Fibroblast of skin of left quadriceps (primary cell): ENCODE measurements at places on chromosomes 1 and 21.

GRCh38 chr1:63731117-63732043 lies 42.4 kb upstream of the ROR1 start:
- DNase-seq, result peak; percentile 72

DNA sequence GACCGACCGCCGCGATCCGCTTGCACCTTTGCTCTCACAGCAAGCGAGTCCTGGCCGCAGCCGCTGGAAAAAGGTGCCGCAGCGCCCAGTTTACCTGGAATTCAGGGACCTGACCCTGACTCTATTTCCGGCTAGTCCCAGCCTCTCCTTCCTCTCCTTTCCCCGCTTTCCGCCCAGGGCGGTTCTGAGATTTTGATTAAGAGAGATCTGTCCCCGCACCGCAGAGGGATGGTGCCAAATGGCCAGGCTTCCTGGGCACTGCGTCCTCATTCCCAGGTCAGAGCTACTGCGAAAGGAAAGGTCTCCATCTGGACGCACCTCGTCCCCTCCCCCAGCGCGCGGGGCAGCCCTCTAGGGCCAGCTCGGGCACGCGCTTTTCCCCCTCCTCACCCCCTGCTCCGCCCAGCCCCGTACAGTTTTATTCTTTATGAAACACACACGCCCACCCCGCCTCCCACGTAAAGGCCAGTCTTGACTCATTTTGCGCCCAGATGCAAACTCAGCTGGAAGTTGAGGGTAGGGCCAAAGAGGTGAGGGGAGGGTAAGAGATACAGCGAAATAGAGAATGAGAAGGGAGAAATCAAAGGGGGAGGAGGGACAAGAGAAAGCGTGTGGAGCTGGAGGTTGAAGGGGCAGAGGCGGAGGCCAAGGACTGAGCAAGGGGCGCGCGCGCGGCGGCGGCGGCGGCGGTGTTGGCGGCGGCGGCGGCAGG lies 411.8 kb upstream of the ESRRG start:
- no peak for DNase-seq

- DNase-seq, result no peak
Observed at GRCh38 chr1:40226192-40226591, 21.5 kb upstream of the TMCO2 start.

DNA sequence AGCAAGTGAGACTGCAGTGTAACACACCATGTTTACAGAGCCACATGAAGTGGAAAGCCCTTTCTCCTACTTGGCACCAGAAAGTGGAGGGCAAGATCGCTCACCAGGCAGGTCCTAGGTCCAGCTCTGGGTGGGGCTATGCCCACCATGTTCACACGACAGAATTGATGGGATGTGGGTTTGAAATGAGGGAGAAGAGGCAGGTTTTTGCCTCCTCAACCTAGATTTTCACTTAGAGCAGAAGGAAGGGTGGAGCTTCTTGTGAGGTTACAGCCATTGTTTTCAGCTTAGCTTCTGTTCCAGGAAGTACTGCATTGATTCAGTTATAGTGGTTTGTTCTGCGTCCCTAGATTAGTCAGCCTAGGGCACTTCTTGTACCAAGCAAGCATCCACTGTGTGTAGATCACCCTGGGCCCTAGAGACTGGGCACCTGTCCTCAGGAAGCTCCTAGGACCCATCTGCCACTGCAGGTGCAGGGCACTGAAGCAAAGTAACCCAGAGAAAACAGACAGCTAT lies 2.3 kb downstream of the CD53 start:
- no peak for DNase-seq

DNA sequence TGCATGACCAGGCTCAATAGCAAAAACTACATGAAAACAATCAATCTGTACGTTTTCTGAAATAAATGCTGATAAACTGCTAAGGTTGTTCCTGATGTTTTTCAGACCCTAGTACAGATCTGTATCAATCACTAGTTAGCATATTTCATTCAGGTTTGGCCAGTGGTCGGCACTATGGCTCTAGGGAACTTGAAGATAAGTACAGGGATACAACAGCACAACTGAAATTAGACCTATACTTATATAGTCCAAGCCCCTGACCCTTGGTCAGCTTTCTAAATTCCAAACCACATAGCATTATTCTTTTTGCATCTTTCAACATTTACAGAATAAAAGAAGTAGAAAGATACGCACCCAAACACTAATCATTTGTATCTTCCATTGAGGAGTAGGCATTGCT lies 142.7 kb downstream of the PLPPR4 start:
- no peak for DNase-seq

DNA sequence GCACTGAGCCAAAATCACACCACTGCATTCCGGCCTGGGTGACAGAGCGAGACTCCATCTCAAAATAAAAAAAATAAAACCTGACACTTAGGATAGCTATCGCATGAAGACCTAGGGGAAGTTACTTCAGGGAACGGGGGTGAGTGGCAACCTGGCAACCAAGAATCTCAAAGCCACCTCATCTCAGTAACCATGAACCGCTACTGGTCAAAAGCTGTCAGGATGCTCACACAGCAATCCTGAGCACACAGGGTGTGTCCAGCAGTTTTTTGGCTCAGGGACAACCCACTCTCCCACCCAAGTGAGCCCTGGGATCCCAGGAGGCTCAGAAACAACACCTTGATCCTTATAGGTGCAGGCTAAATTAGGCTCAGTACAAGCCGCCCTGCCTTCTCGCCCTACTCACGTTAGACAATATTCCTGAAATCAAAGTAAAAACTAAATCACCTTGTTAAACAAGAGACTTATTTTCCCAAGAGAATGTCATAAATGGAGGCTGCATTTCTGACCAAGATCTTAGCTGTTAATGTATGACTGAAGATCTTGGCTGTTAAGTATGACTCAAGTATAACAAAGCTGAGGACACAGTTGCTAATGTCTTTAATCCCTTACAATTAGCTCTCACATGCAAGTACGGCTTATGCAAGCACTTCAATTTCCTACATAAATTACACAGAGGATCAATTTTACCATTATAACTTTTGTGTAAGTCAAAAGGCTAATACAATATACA lies 48.3 kb upstream of the NADK start:
- DNase-seq, result no peak

- DNase-seq, result no peak
Observed at GRCh38 chr1:10824821-10825540, 28.5 kb upstream of the CASZ1 start.

DNA sequence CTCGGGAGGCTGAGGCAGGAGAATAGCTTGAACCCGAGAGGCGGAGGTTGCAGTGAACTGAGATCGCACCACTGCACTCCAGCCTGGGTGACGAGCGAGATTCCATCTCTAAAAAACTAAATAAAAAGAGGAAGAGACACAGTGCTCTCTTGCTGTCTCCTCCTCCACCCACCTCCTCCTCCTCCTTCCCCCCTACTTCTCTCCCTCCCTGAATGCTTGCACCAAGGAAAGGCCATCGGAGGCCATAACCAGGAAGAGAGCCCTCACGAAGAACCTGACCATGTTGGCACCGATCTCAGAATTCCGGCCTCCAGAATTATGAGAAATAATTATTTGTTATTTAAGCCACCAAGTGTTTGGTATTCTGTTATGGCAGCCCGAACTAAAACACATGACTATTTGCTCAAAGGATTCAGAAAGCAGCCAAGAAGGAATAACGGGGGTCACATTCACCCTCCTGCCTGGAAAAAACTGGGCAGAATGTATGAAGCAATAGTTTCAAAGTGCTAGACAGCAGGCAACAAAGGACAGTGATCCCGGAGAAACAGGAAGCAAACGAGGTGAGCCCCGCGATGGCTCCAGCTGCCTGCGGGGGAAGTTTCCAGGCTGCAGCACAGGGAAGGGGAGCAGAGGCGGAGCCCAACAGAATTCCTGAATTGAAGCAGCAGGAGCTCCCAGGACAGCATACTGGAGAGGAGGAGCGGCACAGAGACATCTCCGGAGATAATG lies 35.8 kb downstream of the LDLRAD1 start:
- peak; percentile 27 for DNase-seq

- DNase-seq, result no peak
Observed at GRCh38 chr1:208413006-208413405, 168.8 kb upstream of the PLXNA2 start.

DNA sequence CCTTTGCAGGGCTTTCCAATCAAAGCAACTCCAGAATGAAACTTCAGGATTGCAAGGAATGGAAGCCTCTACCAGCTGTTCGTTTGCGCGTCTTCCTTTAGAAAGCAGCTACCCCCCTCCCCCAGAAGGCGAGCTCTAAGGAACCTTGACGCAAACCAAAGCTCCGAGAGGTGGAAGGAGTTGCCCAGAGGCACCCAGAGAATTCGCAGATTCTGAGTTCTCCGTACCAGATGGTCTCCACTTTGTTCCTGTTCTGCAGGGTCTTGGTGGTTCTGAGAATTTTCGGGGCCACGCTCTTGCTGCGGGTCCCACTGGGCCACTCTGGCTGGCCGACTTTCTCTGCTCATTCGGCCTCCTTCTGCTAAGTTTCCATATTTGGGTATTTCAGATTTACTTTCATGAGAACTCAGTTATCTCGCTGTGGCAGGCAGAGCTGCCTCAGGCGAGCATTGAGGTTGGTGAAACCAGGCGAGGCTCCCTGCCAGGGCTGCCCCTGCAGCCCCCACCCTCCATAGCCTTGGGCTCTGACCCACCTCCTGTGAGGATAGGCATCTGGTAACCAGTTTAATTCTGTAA lies 801 bp downstream of the TRAF5 start:
- DNase-seq, result peak; percentile 45

GRCh38 chr1:18124977-18125376 lies 17.4 kb downstream of the IGSF21 start:
- no peak for DNase-seq

DNA sequence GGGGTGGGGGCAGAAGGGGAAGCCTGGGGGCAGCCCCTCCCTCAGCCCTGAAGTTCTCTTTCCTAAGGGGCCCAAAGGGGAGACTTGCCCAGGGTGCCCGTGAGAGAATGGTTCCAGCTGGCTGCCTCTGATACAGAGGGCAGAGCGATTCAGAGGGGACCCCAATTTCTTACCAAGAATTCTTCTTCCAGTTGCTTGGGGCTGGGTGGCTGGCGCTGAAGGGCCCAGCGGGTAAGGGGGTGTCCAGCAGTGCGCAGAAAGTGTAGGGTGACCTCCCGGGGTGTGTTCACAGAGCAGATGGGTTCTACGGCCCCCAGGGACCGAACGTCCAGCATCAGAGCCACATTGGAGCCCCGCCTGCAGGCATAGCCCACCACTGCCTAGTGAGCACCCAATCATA lies 2.5 kb downstream of the PTPN7 start:
- DNase-seq, result no peak

- peak; percentile 26 for DNase-seq
Observed at GRCh38 chr1:45359882-45360513, 19.8 kb upstream of the MUTYH start.

DNA sequence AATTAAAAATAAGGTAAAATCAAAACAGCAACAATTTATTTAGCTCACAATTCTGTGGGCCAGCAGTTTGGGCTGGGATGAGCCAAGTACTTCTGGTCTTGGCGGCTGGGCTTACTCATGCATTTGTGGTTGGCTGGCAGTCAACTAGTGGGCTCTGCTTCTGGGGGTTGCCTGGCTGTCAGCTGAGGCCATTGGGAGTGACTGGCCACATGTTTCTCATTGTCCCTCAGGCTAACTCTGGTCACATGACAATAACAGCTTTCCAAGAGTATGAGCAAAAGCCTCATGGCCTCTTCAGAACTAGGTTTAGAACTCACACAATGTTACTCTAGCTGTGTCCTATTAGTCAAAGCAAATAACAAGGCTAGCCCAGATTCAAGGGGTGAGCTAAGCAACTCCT lies 15.6 kb upstream of the CHIA start:
- DNase-seq, result peak; percentile 1

GRCh38 chr1:7219031-7219430 lies 433.8 kb downstream of the CAMTA1 start:
- DNase-seq, result no peak

DNA sequence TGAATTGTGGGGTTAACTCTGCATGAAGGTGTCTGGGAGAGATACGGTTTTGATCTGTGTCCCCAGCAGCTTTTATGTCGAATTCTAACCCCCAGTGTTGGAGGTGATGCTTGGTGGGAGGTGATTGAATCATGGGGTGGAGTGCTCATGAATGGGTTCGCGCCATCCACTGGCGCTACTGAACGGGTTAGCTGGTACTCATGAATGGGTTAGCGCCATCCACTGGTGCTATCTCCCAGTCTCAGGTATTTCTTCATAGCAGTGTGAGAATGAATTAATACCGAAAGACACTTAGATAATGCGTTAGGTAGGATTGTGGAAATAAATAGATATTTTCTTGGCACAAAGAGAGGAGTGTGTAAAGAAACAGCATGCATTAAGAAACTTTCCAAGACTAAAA lies 32.9 kb upstream of the CLDN8 start:
- DNase-seq, result no peak

DNA sequence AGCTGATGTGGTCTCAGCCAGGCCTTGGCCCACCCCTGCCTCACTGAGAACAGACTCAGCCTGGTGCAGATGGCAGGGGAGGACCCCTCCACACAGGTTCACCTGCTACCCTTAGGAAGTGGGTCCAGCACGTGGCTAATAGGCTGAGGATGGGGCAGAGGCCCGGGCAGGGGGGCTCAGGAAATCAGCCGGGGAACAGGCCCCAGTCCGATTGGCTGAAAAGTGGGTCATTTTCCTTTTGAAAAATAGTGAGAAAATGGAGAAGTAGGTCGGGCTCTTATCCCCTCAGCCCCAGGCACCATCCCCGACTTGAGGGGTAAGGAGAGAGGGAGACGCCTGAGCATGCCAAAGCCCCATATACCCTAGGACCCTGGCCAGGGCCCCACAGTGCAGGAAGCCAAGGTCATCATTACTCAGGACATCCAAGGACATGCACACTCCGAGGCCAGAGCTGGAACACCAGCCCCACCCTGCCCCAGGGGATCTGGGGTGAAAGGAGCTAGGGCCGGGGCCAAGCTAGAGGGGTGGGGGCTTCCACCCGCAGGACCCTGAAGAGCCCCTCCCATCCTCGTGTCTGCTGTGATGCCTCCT lies 11.0 kb downstream of the DLGAP3 start:
- no peak for DNase-seq

- no peak for DNase-seq
Observed at GRCh38 chr1:190563230-190563629, 85.6 kb upstream of the BRINP3 start.

DNA sequence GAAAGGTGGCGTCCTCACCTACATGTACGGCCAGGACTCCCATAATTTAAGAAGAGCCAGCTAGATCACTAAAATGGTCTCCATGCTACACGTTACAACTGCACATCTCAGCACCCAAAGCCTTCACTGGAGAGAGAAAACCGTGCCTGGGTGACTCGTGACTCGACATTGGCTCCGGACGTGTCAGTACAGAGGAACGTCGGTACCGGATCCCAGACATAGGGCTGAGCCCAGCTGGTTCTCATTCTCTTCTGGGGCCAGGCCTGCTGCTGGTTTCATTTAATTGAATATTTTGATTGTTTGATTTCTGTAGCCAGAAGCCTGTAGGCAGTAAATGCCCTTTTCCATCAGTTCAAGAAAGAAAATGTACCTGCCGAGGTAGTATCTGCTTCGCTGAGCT lies 93.1 kb downstream of the HHIPL2 start:
- DNase-seq, result no peak
